ENCODE measurements at places on chromosomes 1 and 21.

GRCh38 chr1:63653976-63654375 lies 60.8 kb downstream of the PGM1 start:
- DNase-seq: no peak

- no peak for DNase-seq
Observed at GRCh38 chr1:236058141-236058934, 6.6 kb downstream of the NID1 start.

DNA sequence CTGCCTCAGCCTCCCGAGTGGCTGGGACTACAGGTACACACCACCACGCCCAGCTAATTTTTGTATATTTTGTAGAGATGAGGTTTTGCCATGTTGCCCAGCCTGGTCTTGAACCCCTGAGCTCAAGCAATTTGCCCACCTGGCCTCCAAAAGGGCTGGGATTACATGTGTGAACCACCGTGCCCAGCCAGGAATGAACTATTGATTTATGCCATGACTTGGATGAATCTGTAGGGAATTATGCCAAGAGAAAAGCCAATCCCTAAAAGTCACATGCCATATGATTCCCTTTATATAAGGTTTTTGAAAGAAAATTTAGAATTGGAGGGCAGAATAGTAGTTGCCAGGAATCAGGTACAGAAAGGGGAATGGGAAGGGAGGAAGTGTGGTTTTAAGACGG lies 19.1 kb upstream of the SLC45A3 start:
- DNase-seq: no peak

DNA sequence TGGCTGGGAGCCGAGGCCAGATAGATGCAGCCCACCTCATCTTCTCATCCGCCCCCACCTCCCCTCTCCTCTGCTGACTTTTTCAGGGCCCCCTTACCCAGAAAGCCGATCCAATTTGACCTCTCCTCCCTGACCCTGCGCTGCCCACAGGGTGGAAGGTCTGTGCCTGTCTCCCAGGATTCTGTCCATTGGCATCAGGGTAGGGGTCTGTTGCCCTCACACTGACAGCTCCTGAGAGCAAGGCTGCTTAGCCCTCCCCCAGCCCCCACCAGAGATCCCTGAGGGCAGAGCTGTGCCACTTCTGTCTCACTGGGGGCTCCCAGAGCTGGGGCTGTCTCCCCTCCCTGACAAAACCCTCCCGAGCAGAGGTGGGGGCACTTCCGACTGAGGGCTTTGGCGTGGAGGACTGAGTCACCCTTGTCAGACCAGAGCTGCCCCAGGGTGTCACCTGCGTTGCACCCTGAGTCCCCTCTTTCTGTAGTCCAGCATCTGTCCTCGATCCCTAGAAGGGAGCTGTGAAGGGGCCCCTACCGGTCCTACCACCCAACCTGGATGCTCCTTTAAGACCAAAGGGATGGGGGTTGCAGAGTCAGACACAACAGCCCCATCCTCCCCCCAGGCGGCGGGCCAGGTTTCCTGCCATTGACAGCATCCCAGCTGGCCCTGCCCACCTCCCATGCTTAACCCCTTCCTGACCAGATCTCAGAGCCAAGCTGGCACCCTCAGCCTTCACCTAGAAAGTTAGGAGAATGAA lies 2.4 kb upstream of the FAM110D start:
- DNase-seq: no peak

- no peak for DNase-seq
Observed at GRCh38 chr1:86155807-86156565, 586 bp downstream of the COL24A1 start.

GRCh38 chr1:226633541-226634165 lies 85.1 kb downstream of the STUM start:
- no peak for DNase-seq

DNA sequence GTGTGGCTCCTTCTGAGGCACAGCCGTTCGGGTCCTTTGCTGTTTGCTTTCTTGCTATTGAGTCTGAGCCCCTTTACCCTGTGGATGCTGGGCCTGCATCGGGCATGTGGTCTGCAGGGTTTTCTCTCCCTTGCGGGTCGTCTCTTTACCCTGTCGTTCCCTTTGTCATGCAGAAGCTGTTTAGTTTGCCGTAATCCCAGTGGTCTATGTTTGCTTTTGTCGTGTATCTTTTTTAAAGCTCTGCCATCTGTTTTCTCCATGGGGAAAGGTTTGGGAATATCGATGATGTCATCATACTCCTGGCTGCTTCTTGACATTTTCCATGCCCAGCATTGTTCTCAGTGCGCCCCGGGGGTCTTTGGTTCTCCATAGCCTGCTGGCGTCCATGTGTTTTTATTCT lies 68.2 kb downstream of the AGPAT3 start:
- no peak for DNase-seq

DNA sequence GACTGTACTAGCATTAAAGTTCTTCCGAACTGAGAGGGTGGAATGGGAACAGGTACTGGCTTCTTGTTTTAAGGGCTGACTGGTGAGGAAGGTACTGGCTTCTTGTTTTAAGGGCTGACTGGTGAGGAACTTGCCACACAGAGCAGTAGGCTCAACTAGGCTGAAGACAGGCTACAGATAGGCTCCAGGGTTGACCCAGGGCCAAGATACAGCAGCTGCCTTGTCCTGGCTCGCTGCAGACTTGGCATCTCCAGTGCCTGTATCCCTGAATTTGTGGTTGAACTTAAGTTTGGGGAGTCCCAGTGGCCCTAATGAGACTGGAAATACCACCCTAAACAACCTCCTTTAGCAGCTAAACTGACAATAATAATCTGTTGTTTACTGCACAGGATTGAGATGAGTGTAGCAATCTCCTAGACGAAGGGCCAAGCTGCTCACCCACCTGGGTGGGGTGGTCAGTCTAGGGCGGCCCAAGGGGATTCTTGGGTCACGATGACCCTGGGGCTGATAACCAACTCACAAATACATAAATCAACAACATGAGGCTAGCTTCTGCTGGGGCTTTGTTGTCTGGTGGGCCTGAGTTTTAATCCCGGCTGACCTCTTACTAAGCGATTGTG lies 227.1 kb downstream of the DISC1 start:
- no peak for DNase-seq

- DNase-seq: no peak
Observed at GRCh38 chr1:225688345-225688744, 35.4 kb upstream of the ENAH start.

DNA sequence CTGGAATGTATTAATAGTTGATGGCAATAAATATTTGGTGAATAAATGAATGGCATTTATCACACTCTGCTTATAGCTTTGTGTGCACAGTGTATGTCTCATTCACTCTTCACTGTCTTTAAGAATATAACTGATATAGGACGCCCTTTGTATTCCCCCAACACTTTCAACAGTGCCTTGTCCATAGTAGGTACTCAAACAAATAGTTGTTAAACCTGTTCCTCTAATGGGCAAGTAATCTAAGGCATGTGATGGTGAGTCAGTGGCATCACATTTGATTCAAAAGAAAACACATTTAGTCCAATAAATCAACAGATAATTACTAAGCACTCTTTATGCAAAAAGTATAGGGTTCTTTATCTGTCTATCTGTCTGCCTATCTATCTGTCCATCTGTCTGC lies 11.2 kb upstream of the RXRG start:
- no peak for DNase-seq

DNA sequence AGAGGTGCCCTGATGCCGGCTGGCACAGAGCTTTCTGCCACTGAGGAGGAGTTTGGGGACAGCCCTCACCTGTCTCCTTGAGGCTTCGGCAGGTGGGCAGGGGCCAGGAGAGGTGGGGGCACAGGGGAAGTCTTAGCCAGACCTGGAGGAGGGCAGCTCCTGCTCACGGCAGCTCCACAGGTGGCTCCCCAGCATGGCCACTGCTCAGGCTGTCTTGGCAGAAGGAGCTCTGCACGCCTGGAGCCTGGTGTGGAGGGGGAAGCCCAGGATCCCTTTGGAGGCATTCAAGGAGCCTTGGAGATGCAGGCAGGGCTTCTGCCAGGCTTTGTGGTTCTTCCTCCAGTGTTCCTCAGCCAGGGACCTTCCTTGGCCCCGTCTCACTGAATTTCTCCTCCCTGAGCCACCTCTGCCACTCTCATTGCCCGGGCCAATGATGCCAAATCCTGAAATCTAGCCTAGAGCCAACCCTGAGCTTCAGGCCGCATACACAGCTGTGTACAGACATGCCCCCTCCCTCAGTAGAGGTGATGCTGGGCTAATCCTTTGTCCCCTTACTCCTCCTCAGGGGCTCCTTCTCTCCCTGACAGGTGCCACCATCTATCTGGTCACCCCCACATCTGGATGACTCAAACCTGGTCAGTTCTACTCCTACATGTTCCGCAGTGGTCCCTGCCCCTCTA lies 251.8 kb upstream of the VAMP3 start:
- no peak for DNase-seq

DNA sequence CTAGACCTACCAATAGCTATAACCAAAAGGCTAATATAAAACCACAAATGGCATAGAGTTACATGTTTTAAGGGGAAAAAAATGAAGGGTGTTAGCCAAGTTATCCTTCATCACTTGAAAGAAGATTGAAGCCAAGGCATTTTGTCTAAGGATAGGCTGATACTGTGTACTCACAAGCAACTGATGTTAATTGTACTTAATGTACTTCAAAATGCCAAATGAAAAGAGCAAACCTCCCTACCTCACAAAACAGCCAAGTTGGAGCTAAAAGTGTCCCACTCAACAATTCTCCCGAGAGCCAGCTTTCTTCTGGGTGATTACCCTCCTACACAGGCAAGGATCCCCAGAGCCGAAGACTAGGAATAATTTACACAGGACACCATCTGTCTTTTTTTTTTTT lies 4.4 kb upstream of the IGSF3 start:
- no peak for DNase-seq

DNA sequence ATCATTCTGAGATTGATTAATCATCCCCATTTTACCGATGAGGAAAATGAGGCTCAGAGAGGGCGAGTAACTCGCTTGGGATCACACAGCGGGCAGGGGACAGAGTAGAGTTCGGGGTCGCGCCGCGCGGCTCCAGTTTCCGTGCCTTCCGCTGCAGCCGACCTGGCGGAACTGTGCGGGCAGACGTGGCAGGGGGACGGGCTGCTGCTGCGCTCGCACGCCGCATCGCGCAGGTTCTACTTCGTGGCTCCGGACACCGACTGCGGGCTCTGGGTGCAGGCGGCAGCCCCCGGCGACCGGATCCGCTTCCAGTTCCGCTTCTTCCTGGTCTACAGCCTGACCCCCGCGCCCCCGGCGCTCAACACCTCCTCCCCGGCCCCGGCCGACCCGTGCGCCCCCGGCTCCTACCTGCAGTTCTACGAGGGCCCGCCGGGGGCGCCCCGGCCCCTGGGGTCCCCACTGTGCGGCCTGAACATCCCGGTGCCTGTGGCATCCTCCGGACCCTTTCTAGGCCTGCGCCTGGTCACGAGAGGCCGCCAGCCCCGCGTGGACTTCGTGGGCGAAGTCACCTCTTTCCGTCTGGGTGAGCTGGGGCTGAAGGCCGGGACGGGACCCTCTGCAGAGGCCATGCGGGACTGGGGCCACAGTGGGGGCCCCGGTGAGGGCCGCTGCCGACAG lies 2.3 kb downstream of the LDLRAD2 start:
- no peak for DNase-seq

GRCh38 chr1:207003210-207003609 lies 29.3 kb downstream of the C1orf116 start:
- DNase-seq: no peak

DNA sequence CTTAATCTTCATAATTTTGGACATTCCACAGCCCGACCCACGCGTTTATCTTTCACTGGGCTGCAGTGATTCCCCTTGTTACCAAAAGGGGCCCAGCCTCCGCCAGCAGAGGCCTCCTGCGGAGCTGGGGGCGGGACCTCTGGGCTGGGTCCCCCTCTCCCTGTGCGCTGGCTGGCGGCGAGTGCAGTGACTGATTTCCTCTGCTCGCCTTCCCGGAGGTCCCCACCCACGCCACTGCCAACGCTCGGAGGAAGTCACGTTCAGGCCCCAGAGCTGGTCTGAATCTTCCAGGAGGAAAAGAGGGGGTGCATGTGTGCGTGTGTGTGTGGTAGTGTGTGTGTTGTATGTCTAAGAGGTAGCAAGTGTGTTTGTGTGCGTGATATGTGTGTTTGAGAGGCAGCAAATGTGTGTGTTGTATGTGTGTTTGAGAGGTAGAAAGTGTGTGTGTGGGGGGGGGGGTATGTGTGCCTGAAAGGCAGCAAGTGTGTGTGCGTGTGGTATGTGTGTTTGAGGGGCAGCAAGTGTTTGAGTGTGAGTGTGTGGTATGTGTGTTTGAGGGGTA lies 35.0 kb upstream of the JAK1 start:
- DNase-seq: no peak

DNA sequence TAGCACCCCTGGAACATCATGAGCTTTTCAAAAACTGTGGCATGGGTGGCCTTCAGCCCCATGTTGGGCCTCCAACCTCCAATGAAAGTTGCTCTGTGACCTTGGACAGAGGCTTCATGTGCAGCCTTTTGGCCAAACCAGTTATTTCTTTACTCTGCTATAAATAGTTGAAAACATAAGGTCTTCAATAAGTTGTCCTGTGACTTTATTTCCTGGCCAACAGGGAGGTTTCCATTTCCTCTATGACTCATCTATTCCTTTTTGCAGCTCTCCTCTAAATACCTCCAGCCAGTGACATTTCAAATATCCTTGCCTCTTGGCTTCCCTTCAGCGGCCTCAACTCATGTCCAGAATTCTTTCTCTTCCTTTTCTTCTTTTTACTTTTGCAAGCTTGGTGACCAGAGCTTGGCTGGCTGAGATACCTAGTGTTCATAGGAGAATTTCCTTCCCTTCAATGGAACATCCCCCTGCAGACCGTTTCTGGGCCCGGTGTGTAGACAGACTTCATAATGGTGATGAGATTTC lies 22.7 kb upstream of the TRIM67 start:
- DNase-seq: no peak

DNA sequence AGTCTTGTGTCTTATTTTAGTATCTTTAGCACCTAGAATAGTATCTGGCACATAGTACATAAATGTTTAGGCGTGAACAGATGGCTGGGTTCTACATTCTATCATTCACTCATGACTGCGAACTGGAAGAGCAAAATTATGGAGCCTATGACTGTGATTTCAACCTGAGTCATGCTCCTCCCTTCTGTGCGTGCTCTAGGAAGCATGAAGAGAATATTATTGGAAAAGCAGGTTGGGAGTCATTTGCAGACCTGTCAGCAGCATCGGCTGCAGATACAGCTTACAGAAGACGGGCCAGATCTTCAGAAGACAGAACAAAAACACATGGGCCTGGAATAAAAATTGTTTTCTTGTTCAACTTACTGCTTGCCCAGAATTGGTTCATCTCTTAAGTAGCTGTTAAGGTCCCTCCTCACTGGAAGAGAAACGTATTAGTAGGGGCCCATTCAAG lies 344.0 kb upstream of the USP24 start:
- DNase-seq: no peak
